Glutamatergic neuron (in vitro differentiated cells): ENCODE measurements at places on chromosomes 2 and 18. TPM values are rescaled to one million over a fixed set of nuclear protein-coding genes. Genes with fewer than 3 reads are reported as not detected.

DNA sequence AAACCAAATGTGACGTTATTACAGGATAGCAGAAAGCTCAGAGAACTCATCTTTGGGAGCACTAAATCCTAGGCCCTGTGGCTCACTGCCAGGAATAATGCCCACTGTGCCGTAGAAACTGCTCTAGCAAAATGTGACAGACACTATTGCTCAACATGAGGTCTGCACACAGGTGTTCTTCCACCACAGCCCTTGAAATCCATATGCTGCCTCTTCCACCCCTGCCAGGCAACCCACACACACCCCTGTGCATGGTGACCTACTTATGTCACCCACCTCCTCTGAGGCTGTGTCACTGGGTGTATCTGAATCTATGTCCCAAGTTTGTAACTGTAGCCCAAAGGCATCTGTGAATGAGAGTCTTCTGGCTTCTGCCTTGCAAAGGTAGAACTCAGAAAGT, 66.1 kb upstream of the MBOAT2 start:
- H3K27me3 ChIP-seq = no peaks in the 10 kb centered on the region
- H3K4me3 ChIP-seq = no peak overlapping the region
- DNase-seq = no peak
- peaks cover 18% of the 10 kb centered on the region for H3K36me3 ChIP-seq

DNA sequence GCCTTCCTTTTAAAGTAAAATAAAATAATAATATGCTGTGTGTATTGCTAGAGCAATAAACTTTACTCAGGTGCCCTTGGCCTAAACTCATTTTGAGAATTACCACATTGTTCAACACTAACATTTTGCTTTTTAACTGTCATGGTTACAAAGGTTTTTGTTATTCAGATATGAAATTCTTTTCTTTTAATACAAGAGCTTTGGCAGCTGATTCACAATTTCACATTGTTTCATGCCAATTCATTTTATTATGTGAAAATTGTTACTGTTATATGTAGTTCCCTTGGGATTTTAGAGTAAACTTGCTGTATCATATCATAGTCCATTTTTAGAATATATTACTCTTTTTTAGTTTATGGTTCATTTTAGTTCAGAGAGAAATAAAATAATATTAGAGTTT, 65.8 kb upstream of the ZNF804A start:
- no peak overlapping the region for H3K27ac ChIP-seq
- no peak for DNase-seq
- H3K4me1 ChIP-seq = no peaks in the 10 kb centered on the region

Gene RBM44
- total RNA-seq = 1.3 TPM

- no peaks in the 10 kb centered on the region for H3K36me3 ChIP-seq
- no peaks in the 10 kb centered on the region for H3K27me3 ChIP-seq
- no peaks in the 10 kb centered on the region for H3K4me1 ChIP-seq
These were observed 102.1 kb downstream of the ATAD2B start for GRCh38 chr2:23824777-23825212.

Gene RTP5
- not detected for total RNA-seq

- no peak overlapping the region for H3K4me3 ChIP-seq
- no peak for DNase-seq
- H3K4me1 ChIP-seq = peaks cover 32% of the 10 kb centered on the region
- H3K27me3 ChIP-seq = peaks cover 6% of the 10 kb centered on the region
These were observed 56.7 kb downstream of the ADI1 start for GRCh38 chr2:3462493-3463104.

- DNase-seq = no peak
- no peak overlapping the region for H3K4me3 ChIP-seq
These were observed 228.3 kb upstream of the SETBP1 start for GRCh38 chr18:44452346-44452745.

Gene PMS1
- 45.0 TPM for total RNA-seq

- H3K36me3 ChIP-seq = no peaks in the 10 kb centered on the region
- no peak for DNase-seq
- no peaks in the 10 kb centered on the region for H3K4me1 ChIP-seq
- H3K27me3 ChIP-seq = no peaks in the 10 kb centered on the region
- no peak overlapping the region for H3K4me3 ChIP-seq
These were observed 3.4 kb downstream of the PLB1 start for GRCh38 chr2:28499282-28499681.

DNA sequence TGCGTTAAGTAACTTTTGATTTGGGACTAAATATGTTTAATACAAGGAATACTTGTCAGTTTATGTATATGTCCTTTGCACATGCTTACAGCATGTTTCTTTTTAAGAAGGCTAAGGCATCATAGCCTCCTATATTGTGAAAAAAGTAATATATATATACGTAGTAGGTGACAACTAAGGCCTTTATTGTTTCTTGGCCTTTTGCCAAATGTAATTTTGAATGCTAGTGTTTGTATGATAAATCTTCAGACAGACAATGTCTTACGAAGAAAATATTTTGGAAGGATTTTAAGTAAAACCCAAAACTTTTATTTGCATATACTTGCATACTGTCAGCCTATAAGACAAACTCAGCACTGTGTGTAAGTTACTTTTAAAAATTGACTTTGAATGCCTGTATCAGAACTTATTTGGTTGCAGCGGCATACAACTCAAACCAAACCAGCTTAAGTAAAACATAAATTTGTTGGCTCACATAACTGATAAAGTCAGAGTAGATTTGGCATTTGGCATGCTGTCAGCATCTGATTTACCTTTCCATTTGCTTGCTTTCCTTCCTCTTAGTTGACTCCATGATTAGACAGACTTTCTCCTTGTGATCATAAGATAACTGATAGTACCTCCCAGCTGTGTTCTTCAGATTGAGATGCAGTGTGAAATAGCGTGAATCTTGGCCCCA, 24.4 kb downstream of the UBE2E3 start:
- no peaks in the 10 kb centered on the region for H3K36me3 ChIP-seq
- no peak overlapping the region for H3K4me3 ChIP-seq
- H3K4me1 ChIP-seq = peaks cover 22% of the 10 kb centered on the region
- DNase-seq = no peak
- H3K27me3 ChIP-seq = peaks cover 3% of the 10 kb centered on the region

GRCh38 chr18:77470569-77471413, 221.1 kb downstream of the GALR1 start:
- H3K4me1 ChIP-seq = no peaks in the 10 kb centered on the region
- H3K4me3 ChIP-seq = no peak overlapping the region
- H3K27ac ChIP-seq = no peak overlapping the region
- DNase-seq = no peak

- no peaks in the 10 kb centered on the region for H3K36me3 ChIP-seq
- no peaks in the 10 kb centered on the region for H3K27me3 ChIP-seq
- no peak overlapping the region for H3K27ac ChIP-seq
- H3K4me3 ChIP-seq = no peak overlapping the region
These were observed 310.7 kb downstream of the TNS1 start for GRCh38 chr2:217691920-217692666.
